ENCODE measurements at places on chromosomes 2 and 18.

DNA sequence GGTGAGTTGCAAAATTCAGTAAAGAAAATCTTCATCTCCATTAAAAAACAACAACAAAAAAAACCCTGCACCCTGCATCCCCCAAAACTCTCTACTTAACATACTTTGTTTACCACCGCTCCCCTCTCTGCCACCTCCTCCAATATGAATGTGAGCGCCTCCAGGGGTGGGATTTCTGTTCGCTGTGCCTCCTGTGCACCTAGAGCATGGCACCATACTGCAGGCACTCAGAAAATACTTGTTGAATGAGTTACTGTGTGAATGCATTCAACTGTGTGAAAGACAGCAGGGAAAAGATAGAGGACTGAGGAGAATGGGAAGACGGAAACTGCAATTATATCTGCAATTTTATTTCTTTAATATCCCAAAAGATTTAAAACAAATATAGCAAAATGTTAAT lies 4.5 kb downstream of the CEBPZ start:
- DNase-seq: no peak

DNA sequence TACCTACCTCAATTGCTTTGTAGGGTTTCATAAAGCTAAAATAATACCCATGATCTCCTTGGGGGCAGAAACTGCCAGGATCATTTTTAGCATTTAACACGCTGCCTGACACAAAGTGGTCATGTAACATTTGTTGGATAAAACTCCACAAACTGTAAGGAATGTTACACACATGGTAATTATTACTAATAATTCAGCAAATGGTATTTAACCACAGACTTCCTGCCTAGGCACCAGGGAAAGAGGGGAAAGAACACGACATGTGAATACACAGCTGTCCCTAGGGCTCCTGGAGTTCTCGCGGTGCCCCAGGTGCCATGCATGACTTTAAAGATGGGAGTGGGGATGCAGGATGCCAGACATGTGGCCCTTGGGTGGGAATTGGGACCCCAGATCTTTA lies 43.5 kb downstream of the ASAP2 start:
- DNase-seq: no peak

GRCh38 chr2:96831679-96832078 lies 12.1 kb downstream of the ANKRD23 start:
- no peak for DNase-seq

DNA sequence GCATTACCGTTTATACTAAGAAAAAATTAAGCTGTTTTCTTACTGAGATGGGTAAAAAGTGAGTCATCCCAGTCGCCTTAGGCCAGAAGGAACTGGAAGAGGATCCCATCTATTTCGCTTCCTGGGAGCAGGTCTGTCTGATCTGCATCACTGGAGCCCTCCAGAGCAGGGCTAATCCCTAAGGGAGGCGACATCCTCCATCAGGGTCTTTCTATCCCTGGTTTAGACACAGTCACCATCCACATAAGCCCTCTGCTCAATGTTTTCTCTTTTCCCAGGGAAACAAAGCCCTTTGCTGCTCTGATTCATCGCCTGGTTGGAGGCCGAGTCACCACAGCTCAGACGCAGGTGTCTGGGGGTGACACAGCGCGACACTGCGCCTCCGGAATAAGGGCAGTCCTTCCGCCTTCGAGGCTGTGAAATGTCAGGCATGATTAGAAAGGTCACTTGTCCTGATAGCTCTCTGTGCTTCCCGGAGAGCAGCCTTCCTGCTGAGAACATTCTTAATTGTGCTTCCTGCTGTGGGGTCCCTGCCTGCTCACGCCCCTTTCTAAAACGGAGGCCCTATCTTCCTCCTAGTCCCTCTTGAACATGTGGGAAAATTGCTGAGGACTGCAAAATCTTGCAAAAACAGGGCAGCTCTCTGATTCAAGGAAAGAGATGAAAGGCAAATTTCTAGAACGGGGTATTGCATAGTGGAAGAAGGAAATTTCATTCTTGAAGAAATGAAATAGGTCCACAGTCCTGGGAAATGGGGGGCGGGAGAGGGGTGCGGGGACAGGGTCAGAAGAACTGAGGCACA lies 56.3 kb downstream of the MARCHF4 start:
- DNase-seq: no peak

GRCh38 chr2:167756446-167756845 lies 490.9 kb downstream of the STK39 start:
- DNase-seq: no peak

- no peak for DNase-seq
These were observed 937.7 kb downstream of the TRIB2 start for GRCh38 chr2:13654416-13654815.

- DNase-seq: no peak
These were observed 10.4 kb downstream of the CHMP3 start for GRCh38 chr2:86552889-86553288.

GRCh38 chr2:70711191-70711590 lies 56.8 kb downstream of the ADD2 start:
- DNase-seq: no peak

- no peak for DNase-seq
These were observed 1608.9 kb upstream of the PIK3C3 start for GRCh38 chr18:40346146-40346545.

DNA sequence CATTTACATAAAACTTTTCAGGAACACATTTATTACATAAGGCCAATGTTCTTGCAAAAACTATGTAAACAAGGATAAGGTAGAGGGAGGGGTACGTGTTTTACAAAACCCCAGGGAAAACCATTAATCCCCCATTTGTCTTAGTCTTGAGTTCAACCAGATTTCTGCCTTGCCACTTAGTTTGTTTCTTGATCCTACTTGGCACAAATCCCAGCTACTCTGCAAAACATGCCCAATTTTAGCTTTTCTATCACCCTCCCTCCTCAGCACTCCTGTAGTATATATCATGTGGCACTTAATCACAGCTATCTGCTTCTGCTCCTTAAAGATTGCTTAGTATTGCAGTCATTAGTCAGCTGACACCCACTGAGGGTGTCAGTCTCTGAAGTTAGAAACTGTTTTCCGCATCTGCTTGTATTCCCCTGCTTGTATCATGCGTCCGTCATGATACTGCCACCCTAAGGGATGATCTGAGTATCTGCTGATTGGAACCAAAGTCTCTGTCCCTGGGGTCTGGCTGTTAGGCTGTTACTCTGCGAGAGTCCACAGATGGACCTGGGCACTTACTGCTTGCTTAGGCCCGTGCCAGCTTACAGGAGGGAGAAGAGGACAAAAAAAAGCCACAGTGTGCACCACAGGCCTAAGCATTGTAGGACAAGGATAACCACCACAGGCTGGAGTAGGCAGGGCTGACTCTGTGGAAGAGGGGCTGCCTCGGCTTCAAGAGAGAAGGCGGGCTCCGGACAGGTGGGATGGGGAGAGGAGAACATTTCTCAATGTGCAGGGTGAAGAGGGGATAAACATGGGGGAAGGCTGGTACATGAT lies 82.2 kb downstream of the EPAS1 start:
- no peak for DNase-seq

GRCh38 chr2:143950704-143951103 lies 569.2 kb downstream of the ZEB2 start:
- no peak for DNase-seq

DNA sequence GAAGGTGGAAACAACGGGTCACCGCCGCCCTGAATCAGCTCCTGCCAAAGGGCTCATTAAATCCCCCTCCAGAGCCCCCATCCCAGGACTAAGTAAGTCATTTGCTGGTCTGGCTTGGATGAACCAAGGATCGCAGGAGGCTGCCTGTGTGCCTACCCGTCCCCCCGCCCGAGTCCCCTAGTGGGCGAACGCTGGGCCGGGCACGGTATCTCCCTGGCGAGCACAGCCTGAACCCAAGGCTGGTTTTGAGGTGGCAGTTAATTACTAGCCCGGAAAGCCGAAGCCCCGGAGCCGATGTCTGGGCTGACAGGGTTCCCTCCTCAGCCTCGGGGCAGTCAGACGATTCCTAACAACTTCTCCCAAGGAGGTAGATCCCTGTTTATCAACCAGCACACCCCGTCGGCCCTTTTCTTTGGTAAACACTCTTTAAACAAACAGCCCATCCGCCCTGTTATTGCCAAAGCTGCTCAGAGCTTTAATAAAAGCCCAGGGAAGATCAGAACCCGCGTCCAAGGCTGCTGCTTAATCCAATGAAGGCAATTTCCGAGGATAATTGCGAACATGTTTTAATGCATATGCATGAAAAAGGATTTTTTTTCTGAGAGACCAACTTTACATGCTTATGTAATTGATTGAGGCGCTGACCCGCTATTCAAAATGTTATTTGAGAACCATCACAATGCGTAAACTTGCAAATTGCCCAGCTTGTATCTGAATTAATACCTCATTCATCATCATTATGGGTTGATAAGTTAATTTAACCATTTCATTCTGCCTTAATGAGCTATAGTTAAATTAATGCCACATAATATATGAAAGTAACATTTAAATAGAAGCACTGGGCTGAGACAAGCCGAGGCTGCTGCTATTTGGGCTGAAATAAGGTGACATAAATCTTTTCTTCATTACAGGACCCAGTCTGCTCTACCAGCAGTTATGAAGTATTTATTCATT lies 10.5 kb downstream of the EVX2 start:
- DNase-seq: no peak

DNA sequence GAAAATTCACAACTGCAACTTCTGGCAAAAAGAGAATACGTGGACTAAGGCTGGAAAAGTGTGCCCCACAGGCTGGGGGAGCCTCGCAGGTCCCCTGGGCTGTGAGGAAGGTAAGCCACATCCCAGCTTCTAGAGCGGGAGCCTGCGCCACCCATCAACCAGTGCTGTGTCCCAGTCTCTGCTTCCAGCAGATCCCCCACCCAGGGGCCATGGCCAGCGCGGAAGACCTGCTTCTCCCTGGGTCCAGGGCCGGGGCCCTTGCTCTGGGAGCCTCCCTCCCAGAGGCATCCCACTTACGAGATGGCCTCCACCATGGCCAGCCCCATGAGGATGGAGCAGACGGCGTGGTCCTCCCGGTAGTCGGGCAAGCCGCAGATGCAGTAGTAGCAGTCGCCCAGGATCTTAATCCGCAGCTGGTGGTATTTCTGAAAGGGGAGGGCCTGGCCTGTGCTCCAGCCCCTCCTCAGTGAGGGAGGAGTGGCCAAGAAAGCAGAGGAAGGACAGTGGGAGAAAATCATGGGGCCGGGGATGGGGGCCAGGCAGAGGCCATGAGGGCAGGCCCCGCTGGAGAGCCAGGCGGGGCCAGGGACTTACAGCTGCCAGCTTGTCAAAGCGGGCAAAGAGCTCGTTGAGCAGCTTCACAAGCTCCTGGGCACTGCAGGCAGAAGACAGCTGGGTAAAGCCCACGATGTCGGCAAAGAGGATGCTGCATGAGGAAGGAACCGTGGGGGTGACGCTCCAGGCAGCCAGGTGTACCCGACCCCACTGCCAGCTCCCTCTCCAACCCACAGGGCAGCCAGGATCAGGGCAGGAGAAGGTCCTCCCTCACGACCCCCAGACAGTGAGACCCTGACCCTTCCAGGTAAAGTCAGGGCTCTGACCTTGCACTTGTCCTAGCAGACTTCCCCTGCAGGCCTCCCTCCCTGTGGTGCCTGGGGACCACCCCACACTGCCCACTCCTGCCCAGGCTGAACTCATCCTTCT lies 48.0 kb downstream of the CENPO start:
- no peak for DNase-seq

- DNase-seq: no peak
These were observed 3.8 kb downstream of the DLX2 start for GRCh38 chr2:172098650-172099471.

- no peak for DNase-seq
These were observed 1.4 kb upstream of the CFAP65 start for GRCh38 chr2:219042750-219043149.

DNA sequence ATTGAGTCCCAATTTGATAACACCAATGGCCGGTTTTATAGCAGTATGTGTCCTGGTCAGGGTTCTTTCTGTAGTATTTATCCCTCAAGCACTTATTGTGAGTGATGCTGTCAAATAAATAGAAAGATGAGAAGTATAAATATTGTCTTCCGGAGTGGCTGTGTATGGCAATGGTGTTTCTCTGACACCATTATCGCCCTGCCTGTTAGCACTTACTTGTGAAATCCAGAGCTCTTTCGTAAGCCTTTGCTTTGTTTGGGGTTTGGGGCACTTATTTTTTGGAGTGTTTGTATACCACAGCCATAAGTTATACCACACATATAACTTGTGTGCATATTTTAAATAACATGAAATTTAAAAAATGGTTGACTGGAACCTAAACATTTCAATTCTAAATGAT lies 29.3 kb downstream of the CD8B2 start:
- DNase-seq: no peak

DNA sequence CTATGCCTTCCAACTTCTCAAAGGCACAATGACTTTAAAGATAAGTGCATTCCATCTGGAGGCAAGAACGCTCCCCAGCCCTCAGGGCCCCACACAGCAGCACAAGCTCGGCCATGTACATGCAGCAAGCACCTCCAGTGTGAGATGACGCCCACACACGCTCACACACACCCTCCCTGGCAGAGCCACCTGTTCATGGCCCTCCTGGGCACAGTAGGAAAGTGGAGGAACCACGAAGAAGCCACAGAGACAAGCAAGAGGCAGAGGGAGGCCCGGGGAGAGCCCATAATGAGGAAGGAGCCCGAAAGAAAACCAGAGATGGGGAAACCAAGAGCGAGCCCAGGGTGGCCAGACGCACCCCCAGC lies 21.7 kb downstream of the BIN1 start:
- DNase-seq: no peak

- no peak for DNase-seq
These were observed 968.7 kb upstream of the ZEB2 start for GRCh38 chr2:145488571-145488970.

DNA sequence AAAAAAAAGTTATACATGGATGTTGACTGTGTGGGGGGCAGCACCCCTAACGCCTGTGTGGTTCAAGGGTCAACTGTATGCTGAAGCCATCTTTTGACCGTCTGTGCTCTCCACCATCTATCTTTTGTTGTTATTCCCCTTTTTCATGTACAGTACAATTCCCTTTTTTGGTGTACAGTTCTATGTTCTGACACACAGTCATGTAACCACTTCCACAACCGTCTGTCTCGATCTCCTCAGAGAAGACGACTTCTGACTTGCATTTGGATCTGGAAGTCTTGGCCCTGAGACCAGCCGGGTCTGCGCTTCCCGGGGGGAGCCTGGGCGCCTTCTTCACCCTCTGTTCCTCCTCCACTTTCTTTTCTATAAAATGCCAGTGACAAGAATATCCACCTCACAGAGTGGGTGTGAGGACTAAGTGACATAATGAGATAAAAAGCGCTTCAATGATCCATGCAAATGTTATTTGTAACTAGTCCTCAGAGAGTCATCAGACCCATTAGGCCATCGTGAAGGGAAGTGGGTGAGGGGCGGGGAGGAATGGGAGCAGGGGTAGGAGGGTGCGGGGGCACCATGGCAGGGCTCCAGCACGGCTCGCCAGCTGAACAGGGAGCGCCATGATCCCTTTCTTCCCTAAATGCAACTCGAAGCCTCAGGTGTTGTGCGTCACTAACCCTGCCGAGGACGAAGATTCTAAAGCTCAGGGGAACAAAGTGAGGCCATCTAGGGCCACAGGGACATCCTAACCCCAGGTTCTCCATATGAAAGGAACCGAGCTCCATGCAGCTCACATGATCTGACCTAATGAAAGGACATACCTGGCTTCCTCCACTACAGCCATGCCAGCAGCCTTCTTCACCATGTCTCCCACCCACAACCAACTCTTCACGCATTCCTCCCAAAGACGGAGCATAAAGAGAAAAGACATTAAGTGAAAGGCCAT lies 16.6 kb downstream of the ADCY3 start:
- no peak for DNase-seq

Data from activated CD4-positive, alpha-beta T cell treated with anti-CD3 and anti-CD28 coated beads for 1 hour (primary cell).